ENCODE measurements at places on chromosomes 4 and X. TPM values are rescaled to one million over a fixed set of nuclear protein-coding genes. Genes with fewer than 3 reads are reported as not detected.

GRCh38 chrX:8971116-8971515, 62.8 kb downstream of the FAM9B start:
- peak; percentile 15 for DNase-seq

GRCh38 chr4:150583287-150584110, 1.5 kb downstream of the MAB21L2 start:
- peak; percentile 44 for DNase-seq

DNA sequence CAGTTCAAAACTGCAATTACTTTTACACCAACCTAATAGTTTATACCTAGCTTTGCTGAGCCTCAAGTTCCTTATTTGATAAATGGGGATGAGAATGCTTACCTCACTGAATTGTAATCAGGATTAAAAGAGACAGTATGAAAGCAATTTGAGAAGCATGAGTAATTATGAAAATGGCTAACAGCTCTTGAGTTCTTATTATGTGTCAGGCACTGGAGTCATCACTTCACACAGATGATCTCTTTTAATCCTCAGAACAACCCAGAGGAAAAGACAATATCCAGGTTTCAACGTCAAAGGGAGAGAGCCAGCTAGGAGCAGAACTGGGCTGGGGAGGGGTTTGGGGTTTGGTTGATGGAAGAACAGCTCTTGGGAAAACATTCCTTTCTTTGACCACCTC, 221.0 kb upstream of the NWD2 start:
- no peak for DNase-seq

DNA sequence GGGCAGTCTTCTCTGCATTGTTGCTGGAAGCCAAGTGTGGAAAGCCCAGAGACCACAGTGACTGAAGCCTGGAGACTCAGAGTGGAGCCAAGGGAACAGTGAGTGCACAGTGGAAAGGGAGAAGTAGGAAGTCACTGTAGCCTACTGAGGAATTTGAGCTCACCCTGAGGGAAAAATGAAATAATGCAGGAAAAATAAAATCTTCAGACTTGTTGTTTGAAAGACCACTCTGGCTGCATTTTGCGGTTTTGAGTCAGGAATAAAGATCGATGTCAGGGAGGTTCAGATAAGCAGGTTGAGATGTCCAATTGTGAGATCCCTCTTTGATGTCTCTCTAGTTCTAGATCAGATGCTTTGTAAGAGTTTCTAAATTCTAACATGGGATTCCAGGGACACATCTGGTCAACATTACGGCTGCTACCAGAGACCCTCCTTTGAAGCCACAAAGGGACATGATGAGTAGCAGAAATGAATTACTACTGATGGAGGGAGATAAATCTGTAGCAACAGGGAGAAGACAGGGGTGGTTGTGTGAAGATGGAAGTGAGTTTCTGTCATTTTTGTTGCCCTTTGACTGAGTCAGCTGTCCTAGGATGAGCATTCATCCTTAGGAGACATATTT, 8.4 kb downstream of the ADH4 start:
- no peak for DNase-seq

DNA sequence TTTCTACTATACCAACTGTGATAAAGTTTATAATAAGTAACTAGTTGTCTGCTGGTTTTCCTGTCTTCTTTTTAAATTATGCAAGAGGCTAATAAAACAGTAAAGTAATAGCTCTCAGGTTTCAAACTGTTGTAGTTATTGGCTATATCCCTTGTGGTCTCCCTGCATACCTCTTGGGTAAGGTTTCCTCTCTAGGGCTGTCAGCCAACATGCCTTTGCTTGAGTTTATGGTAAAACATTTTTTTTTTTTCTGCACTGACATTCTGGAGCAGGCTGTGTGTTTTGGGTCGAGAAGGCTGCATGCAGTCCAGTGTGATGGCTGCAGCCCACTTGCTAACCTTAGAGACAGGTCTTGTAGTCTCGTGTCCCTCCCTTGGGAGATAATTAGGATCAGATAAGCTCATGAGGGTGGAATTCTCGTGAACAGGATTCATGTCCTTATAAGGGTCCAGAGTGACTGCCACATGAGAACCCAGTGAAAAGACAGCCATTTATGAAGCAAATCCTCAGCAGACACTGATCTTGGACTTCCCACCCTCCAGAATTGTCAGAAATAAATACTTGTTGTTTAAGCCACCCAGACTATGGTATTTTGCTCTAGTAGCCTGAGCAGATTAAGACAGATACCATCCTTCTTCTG, 831.2 kb downstream of the CCSER1 start:
- DNase-seq = peak; percentile 88

DNA sequence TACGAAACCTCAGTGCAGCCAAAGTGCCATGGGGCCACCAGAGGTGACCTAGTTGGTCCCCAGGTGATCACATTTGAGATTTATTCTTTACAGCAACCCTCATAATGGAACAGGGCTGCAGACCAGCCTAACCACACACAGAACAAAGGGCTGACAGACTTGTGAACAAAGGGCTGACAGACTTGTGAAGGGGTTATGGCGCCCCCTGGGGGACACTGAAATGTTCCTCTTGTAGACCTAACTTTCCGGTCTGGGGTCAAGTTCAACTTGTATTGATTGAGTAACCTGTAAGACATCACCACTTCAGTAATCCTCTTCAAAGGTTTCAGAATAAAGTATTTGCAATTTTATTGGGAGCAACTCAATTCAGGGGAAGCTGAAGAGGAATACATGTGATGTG, 175.9 kb upstream of the RPS6KA3 start:
- DNase-seq = peak; percentile 53

GRCh38 chr4:896216-896615, 35.9 kb downstream of the GAK start:
- no peak for DNase-seq

DNA sequence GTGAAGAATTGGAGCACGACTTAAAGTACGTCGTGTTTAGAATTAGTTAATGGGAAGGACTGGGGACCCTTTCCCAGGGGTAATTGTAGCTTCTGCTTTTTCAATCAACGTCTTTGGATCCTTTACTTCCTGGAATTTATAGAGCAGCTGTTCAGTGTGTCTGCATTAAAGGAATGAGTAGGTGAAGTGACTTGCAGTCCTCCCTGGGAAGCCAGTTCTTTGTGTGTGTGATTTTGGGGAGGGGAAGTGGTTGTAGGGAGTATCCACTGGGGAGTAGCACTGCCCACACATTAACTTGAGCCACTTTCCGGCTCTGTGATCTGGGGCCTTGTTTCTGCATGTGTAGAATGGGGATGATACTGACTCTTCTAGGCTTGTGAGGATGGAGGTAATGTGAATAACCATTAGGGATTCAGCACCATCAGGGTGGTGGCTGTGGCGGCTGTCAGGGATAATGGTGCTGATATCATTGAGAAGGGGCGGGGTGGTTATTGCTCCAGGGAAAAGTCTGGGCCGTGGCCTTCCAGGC, 54.7 kb downstream of the TMEM131L start:
- no peak for DNase-seq

DNA sequence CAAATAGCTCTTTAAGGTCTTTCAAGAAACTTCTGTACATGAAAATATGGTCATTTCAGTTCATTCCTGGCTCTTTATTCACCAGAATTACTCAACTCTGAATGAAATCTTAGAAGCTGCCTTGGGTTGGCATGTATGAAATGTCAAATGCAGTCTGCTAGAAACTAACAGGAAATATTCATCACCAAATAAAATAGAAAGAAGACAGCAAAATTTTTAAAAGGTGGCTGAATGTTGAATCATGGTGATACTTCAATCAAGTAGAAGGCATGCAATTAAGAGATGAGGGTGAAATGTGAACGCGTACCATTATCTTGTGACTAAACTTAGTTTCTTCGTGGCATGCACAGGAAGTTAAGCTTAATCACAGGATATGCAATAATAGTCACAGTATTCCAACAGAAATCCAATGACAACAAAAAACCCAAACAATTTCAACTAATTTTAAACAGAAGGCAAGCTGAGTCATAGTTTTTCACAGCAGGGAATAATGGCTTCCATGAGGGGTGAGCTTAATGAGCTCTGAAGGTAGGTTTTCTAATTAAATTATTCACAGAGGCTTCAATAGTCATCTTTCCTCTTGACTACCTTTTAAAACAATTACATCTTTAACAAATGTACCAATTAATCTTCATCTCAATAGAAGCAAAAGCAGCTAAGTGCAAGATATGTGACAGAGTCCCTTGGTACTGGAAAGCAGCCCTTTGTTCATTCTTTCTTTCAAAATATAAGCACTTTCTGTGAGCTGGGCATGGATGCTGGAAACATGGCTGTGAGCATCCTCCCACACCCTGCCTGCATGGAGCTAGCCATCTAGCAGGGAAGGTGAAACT, 44.5 kb downstream of the SCFD2 start:
- peak; percentile 88 for DNase-seq

DNA sequence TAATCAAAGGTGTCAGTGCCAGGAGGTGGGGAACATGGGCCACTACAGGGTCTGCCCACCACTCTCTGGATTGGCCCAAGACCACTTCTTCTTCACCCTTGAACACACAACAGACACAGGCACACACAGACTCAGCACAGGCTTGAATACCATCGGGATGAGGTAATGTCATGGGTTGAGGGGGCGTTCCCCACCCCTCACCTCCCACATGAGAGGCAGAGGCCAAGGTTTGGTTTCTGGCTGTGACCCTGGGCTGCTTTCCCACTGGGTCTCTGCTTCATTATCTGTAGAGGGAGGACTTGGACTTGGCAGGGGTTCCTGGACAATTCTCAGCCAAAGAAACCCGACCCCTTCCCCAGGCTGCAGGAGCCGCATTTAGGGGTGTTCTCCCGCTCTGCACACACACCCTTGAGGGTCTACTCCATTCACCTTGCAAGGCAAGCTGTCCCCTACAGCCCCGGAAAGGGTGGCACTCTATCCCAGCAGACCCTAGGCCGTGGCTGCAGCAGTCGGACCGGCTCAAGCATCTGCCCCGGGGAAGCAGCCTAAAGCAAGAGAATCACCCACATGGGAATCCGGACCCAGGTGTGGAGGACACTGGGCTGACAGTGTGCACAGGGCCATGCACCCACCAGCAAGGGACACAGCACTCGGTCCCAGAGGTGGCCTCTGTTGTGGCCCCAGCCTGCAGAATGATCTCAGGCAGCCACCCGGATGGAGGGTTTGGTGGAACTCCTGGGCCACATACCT, 62.4 kb downstream of the TRMT44 start:
- DNase-seq = no peak

- DNase-seq = peak; percentile 71
These were observed 54.4 kb downstream of the FAT1 start for GRCh38 chr4:186669159-186669731.

GRCh38 chrX:136198678-136199243, 51.4 kb downstream of the FHL1 start:
- no peak for DNase-seq

DNA sequence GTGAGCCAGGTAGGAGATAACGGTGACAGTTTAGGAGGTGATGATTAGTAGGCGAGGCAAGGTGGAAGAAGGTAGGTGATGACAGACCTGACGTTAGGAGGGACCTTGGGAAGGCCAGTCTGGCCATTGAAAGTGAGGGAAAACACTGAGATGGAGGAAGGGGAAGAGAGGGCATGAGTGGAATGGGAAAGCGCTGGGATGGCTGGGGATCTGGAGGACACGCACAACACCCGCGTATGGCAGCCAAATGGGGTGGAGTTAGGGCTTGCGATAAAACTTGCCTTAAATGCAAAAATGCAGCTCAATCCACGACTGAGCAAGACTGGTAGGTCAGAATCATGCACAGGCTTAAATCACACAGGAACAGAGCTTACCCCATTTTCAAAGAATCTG, 605 bp upstream of the CDKL2 start:
- DNase-seq = no peak

DNA sequence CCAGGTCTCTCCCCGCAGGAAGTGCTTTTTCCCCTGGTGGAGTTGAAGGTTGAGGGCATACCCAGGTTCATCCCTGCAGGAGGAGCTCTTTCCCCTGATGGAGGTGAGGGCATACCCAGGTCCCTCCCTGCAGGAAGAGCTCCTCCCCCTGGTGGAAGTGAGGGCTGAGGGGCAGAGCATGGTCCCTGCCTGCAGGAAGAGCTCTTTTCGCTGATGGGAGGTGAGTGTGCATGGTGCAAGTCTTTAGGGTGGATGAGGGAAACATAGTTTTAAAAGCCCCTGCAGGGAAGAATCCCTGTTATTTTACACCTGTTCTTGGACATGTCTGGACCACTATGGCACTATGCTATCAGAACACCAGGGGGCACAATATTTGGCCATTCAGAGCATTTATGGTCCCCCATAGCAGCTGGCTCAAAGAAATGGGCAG, 43.7 kb upstream of the PUDP start:
- no peak for DNase-seq

GRCh38 chrX:154074199-154074598, 23.3 kb downstream of the MECP2 start:
- peak; percentile 77 for DNase-seq

DNA sequence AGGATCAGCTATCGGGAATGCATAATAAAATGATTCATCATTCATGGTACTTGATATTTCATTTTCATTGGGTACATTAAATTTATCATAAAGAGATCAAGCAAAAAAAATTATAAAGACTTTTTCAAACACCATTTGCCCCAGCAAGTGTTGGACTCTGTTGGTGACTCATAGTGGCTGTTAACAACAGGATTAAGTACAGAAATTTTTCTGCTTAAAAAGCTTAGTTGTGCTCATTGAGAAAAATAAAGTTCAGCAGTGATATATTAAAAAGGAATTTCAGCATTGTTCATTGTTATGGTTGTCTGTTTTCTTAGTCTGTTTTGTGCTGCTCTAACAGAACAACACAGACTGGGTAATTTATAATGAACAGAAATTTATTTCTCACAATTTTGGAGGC, 86.2 kb upstream of the PCDH10 start:
- DNase-seq = peak; percentile 12

GRCh38 chrX:149539283-149540130, 1.3 kb upstream of the EOLA1 start:
- peak; percentile 89 for DNase-seq

DNA sequence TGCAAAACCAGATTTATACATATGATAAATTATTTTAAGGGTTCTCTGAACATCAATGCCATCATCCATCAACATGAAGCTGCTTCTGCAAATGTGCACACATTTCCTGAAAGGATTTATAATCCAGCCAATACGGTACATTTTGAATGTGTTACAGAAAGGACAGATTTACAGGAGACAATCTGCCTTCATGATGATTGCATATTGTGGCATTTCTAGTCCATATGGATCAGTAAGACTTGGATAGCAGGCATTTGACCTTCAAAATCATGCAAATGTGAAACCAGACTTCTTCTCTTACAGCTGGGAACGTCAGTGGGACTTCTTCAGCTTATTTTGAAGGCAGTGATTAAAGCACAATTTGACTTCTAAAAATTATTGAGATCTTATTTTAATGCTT, 217.3 kb upstream of the GK2 start:
- DNase-seq = no peak

DNA sequence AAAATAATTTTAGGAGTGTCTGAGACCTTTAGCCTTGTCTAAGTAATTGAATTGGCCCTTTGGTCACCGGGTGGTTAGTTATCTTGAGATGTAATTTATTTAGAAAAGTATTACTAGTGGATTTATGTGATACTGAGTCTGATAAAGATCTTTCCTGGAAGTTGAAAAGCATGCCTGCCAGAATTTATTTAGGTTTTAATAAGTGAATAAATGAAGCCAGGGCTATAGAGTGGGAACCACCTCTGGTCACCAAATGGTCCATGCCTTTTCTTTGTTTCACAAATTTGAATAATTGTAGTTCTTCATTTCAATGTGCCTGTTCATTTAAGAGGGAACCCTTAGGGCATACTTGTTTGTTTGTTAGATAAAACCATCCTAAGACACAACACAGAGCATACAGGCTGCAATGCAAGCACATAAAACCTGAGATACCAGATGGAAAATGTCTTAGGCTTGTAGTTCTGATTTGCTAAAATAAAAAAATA, 627.8 kb downstream of the ADGRL3 start:
- no peak for DNase-seq

Gene SCFD2
- total RNA-seq = 11.9 TPM

Gene MAP7D2
- 1.3 TPM for total RNA-seq

Gene SCD5
- 61.7 TPM for total RNA-seq

Gene NALF2
- total RNA-seq = 2.0 TPM

Gene CTSO
- 3.7 TPM for total RNA-seq

Measured in astrocyte (in vitro differentiated cells and primary cell).